Esophagus mucosa (tissue), 1 donor: ENCODE measurements at places on chromosomes 13 and 19.

- peak; percentile 42 for ATAC-seq
Measured at GRCh38 chr19:13839130-13839937, 37.6 kb upstream of the NANOS3 start.

GRCh38 chr19:30968210-30968609, 381.0 kb downstream of the TSHZ3 start:
- no peak for ATAC-seq

DNA sequence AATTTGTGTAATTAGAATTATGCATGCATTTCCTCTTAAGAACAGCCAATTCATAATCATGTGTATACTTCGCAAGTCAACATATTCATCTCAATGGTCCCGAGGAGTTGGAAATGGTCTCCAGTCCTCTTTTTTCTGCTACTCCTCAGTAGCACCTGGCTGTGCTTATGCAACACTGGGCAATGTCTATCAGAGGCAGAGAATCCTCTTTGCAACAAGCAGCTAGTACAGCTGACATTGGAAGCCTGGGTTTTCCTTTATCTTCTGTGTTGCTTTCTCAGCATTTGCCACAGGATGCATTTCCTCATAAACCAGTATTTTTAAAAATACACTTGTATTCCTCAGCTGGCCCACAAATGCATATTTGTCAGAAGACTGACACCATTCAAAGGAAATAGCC, 405.3 kb upstream of the GPC6 start:
- ATAC-seq, result no peak

DNA sequence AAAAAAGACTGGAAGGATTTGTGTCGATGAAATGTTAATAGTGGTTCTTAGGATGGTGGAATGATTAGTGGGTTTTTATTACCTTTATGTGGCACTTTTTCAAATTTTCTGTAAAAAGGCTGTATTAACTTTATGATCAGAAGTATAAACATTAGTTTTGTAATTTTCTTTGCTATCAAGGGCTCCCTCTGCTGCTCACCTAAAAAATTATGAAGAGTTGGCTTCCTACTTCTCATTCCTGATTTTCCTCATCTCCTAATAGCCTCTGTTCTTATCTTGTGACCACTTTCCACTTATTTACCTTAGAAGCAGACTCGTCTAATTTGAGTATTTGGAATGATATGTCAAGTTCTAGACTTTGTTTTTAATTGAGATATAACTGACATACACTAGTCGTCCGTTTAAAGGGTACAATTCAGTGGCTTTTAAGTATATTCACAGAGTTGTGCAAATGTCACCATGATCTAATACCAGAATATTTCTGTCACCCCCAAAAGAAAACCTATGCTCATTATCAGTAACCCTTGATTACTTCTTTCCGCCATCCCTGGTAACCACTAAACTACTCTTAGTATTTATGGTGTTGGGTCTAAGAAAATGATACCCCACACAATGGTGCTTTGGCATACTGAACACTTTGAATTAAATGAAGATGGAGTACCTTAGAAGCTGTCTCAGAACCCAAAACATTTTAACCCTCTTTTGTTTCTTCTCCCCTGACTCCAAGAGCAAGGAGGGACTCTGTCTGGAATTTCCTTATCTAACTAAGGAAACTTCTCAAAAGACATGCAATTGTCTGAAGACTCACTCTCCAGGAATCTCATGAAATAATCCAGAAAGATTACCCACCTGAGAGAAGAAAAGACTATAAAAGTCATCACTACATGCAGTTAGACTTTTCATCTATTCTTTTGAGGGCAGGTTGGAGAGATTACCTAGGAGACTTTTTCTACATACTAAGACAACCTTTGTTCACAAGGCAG, 311.3 kb downstream of the DLEU7 start:
- no peak for ATAC-seq

- ATAC-seq, result no peak
Measured at GRCh38 chr19:47093254-47093653, 20.3 kb downstream of the ZC3H4 start.

DNA sequence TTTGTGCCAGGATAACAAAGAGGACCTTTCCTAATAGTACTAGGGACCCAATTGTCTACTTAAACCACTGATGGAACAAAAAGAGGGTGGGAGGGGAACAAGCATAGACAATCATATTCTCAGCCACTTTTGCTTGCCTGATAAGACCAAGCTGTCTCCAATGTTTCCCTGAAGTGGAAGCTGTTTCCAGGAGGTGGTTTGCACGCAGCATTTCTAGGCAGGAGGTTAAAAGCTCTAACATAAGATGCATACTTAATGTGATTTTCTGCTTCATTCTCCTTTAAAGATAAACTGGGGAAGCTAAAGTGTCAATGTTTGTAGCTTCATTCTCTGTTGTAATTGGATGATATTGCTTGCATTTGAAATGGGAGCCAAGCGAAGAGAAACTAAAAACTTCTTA, 442.9 kb downstream of the HS6ST3 start:
- ATAC-seq, result no peak

GRCh38 chr19:16801600-16802013, 27.6 kb upstream of the SIN3B start:
- peak; percentile 63 for ATAC-seq

DNA sequence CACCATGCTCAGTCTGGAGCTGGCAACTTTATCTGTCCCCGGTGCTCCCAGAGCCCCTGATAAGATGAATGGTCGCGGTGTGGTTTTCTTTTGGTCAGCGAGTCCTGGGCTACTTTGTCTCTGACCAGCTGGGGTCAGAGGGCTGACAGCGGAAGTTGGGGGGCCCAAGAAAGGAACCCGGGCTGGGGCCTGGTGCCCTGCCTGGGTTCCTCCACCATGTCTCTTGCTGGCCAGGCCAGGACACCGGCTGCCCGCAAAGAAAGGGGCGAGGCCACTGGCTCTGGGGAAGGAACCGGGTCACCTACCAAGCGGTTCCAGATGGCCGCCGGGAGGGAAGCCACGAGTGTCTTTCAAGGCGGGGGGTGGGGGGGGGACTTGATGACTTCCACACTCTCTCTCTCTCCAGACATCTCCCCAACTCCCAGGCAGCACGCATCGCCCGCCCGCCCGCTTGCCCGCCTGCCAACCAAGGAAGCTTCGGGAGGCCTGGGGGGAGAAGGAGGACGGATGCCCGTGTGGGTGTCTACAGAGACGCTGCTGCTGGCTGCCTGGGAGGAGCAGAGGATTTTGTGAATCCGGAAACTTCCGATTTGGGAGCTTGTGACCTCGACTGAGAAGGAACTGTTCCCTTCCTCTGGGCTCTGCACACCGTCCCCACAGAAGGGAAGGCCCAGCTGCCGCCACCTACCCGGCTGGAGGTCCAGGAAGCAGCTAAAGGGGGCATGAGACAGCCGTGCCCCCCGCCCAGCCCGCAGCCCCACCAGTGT, 1.1 kb downstream of the PIP5K1C start:
- peak; percentile 5 for ATAC-seq

DNA sequence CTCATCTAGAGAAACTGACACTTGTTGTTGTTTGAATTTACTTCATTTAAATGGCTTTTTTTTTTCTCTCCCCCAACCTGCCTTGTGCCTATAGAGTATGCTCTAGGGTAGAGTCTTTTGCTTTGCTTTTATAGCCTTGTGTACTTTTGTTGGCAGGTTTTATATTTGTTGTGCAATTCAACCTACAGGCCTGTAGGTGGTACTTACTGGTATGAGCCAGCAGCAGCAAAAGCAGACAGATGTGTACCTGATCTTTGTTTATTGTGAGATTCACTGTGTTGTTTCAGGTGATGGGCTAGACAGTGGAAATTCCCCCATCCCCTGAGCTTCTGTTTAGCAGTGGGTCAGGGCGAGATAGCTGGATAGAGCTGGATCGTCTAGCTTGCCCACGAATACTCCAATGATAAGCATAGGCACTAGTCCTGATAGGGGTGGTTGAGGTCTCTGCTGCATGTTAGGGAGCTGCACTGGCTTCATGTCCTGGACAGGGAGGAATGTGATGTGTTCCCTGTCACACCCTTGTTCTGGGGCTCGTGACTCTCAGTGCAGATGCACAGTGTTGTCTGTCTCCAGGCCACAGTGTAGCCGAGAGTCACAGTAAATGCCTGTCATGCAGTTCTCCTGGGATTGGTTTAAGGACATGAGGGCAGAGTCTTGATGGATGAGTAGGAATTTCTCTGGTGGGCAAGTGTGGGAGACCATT, 21.3 kb downstream of the DNAJC3 start:
- ATAC-seq, result no peak
